ENCODE measurements at places on chromosomes 12 and 14. TPM values are rescaled to one million over a fixed set of nuclear protein-coding genes. Genes with fewer than 3 reads are reported as not detected.

The STAC3 gene
- 0.87 TPM for total RNA-seq

The LTA4H gene
- total RNA-seq = 59.6 TPM

DNA sequence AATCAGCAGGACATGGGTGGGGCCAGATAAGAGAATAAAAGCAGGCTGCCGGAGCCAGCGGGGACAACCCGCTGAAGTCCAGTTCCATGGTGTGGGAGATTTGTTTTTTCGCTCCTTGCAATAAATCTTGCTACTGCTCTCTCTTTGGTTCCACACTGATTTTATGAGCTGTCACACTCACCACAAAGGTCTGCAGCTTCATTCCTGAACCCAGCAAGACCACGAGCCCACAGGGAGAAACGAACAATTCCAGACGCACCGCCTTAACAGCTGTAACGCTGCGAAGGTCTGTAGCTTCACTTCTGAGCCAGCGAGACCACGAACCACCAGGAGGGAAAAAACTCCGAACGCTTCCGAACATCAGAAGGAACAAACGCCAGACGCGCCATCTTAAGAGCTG is 2.8 kb upstream of the CNIH1 start:
- DNase-seq = no peak

DNA sequence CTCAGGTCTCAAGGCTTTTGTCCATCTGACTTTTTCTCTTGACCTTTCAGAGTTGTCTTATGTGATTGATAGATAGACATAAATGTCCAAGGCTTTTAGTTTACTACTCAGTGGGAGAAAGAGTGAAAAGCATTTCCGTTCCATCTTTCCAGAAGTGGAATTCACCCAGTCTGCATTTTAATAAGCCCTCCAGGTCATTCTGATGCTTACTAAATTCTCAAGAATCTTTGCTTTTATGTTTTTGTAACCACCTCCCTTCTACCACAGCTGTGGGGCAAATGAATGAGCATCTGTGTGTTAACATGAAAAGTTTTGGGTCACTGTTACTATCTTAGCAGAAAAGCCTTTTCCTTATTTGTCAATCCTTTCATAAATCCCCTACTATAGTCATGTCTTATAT is 251.4 kb downstream of the LRIG3 start:
- DNase-seq = no peak

GRCh38 chr12:5913387-5913786 is 31.7 kb downstream of the ANO2 start:
- DNase-seq = no peak
